ENCODE measurements at places on chromosomes 1 and 21.
A peak's percentile ranks its signal among the peaks of the same experiment; 100 is the strongest.

GRCh38 chr1:18583326-18583941, 47.2 kb upstream of the PAX7 start:
- no peak for DNase-seq

- peak; percentile 45 for DNase-seq
Measured at GRCh38 chr1:228735871-228736586, 750 bp downstream of the RHOU start.

- peak; percentile 62 for DNase-seq
Measured at GRCh38 chr1:10693497-10694273, 102.8 kb downstream of the CASZ1 start.

DNA sequence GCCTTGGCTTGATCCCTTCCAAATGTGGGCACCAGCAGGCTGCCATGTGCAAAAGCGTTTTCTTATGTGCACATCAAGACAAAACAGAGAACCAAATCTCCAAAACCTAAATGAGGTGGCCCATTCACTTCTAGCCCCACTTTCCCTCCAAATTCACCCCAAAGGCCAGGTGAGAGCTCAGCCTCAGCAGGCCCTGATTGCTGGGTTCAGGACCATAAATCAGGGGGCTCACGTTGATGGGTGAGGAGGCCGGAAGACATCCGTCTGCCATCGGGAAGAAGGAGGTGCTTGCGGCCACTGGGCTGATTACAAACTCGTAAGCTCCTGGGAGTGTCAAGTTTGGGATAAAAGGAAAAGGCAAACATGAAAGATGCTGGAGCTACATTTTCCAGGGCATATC, 86.7 kb upstream of the CLDN14 start:
- no peak for DNase-seq

DNA sequence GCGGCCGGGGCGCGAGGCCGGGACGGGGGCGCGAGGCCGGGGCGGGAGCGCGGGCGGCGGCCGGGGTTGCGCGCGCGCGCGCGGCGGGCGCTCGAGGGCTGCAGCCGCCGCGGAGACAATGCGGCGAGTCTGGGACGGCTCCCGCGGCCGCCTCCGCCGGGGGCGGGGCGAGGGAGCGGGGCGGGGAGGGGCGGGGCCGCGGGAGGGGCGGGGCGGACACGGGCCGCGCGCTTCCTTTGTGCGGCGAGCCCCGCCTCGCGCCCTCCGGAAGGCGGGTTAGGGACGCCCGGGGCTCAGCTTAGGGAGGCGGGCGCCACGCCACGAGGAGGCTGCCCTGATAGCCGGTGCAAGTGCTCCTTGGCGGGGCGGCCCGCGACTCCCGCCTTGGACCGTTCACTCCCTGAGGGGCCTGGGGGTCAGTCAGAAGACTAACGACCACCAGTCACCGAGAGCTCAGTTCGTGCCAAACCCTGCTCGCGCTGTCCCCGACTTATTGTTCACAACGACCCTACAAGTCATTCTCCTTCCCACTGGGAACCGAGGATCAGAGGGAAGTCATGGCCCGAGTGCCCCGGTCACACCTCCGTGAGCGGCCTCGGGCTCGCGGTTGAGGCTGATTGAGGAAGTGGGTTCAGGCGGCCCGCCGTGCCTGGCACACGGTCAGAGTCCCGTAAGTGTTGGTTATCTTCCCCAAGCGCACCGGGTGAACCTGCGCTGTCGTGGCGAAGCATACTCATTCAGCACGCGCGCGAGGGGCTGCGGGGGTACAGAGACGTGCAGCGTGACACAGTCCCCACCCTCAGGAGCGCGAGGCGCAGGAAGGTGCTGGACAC, 29.1 kb upstream of the A3GALT2 start:
- DNase-seq, result peak; percentile 95

GRCh38 chr1:86000601-86001000, 156.0 kb downstream of the COL24A1 start:
- DNase-seq, result no peak

- peak; percentile 35 for DNase-seq
Measured at GRCh38 chr1:27719286-27720251, 6.2 kb upstream of the FAM76A start.

Data from D341Med (cell line).